ENCODE measurements at places on chromosomes 5 and 9.

DNA sequence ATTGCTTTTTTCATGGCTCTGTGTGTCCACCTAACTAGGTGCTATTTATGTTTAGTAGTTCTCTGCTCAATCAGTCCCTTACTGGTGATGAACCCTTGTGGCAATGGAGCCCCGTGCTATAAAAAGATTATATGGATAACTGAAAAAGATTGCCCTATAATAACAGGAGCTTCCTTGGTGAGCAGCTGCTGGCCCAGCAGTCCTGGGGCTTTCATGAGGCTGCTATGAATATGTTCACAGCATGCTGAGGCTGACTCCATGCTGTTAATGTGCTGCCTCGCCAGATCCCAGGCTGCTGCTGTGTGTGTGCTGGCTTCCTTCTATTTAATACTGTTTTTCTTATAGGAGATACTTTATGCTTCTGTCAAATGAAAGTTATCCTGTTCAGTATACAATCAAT lies 357.5 kb downstream of the TAF11L14 start:
- DNase-seq = no peak

GRCh38 chr5:156762771-156763170 lies 87.3 kb upstream of the PPP1R2B start:
- DNase-seq = no peak

GRCh38 chr9:91395553-91396471 lies 27.8 kb downstream of the NFIL3 start:
- DNase-seq = no peak

- DNase-seq = no peak
Measured at GRCh38 chr9:87381746-87382145, 115.9 kb upstream of the DAPK1 start.

- no peak for DNase-seq
Measured at GRCh38 chr9:38177680-38178079, 108.7 kb upstream of the SHB start.

GRCh38 chr5:37553720-37554404 lies 174.7 kb downstream of the WDR70 start:
- DNase-seq = no peak

DNA sequence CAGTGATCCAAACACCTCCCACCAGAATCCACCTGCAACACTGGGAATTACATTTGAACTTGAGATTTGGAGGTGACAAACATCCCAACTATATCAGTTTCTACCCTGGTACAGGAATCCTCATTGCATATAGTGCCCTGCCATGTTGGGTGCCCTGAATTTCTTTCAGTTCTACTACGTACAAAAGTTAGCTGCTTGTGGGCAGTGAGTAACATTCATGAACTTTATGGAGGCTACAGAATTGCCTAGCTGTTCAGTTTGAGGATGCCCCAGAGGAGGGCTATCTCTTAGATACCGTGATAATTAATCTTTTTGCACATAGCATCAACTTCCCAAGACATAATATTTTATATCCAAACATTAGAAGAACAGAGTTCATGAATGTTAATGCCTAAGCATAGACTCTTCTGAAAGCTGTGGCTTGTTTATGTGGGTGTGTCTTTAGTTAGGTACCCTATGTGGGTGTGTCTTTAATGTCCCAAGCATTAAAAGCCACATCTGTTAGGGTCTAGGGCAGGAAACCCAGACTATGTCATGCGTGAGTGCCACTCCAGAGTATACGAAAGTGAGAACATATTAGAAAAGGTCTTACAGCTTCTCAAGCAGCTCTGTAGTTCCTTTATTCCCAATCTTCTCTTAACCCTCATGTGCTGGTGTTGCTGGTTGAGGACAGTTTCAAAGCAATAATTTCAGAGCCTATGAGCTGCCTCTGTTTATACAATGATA lies 47.0 kb upstream of the CHD1 start:
- DNase-seq = no peak

DNA sequence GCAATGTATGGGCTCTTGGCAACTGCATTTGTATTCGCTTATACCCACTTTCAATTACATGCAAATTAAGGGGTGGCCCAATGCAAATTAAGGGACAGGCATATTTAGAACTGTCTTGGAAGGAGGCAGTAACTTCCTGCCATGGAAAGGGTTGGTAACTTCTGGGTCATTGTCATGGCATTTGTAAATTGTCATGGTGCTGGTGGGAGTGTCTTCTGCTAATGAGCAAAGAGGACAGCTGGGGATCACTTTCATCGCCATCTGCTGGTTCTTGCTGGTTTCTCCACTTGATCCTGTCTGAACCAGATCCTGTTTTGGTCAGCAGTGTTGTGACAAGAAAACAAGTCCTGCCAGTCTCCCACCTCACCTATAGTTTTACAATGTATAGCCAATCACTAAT lies 23.3 kb upstream of the UGT3A2 start:
- no peak for DNase-seq

DNA sequence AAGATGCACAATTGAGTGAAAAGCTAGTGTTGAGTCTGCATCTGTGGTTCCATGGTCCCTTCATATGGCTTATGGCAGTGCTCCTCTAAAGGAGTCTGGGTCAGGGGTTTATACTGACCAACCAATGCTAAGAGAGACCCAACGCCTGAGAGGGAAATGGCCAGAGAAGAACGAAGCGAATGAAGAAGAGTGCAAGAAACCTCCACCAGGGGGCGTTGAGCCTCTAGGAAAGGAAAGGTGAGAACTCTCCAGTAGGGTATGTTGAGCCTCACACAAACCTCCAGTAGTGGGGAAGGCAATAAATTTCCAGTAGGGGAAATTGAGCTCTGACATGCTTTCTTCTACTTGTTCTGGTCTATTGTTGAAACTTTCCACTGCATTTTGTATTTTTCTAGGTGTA lies 470.6 kb downstream of the PRDM9 start:
- DNase-seq = no peak

DNA sequence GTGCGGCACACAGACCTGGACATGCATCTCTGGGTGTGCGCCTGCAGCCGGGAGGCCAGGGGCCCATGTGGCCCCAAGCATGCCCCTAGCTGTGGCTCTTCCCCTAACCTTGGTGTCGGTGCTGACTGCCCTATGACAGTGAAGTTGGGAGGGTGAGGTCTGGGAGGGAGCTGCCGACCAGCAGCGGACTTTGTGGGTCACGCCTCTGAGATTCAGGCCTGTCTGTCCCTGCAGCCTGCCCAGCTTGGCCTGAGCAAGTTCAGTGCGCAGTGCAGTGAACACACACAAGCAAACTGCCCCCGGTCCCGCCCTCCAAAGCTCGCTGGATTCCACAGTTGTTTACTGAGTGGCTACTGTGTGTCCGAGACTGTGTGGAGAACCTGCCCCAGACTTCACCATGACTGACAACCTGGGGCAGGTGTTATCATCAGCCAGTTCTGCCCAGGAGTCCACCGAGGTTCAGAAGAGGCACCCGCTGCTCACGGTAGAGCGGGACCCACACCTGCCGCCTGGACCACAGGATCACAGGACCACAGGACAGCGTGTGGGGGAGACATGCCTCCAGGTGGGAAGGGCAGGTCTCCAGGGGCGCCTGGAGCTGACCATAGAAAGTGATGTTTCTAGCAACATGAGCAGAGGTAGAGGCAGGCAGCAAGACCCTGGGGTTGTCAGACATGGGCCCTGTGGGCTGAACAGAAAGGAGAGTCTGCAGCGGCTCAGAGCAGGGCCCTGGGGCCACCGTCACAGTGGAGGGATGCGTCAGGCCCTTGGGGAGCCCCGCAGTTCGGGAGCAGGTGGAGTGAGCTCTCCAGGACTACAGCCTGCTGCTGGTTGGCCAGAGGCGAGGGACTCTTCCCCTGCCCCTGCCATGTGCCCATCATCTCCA lies 105.1 kb downstream of the PHF2 start:
- DNase-seq = no peak

DNA sequence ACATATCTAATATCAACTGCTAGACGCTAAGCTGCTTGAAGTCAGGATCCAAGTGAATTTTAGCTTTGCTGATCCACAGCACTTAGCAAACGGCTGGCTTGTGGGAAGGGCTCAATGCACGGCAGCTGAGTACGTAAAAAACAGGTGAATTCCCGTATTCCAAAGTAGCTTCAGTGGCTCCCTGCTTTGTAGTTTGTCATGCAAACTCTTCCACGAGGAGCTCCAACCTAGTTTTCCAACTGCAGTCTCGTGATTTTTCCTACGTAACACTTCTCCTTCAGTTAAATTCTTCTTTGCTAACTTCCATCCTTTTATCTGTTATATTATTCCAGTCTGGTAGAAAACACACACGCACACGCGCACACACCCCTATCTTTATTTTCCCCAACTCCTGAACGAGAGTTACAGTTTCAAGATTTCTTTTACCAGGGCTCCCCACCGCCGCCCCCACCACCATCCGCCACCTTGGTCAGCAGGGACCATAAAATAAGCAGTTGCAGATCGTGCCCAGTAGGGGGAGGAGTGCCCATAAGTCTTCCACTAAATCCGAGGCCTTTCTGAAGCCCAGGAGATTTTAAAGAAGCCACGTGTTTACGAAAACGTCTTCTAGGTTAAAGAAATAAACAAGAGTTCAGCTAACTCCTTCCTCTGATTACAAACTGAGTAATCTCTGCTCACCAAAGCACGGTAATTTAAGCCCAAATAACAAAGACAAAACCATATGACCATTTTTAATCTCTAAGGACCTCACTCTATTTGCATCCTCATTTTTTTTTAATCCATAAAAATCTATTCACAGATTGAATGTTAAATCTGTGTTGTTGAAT lies 34.8 kb upstream of the TRIO start:
- no peak for DNase-seq

GRCh38 chr5:67561151-67561932 lies 364.7 kb upstream of the CD180 start:
- DNase-seq = no peak

DNA sequence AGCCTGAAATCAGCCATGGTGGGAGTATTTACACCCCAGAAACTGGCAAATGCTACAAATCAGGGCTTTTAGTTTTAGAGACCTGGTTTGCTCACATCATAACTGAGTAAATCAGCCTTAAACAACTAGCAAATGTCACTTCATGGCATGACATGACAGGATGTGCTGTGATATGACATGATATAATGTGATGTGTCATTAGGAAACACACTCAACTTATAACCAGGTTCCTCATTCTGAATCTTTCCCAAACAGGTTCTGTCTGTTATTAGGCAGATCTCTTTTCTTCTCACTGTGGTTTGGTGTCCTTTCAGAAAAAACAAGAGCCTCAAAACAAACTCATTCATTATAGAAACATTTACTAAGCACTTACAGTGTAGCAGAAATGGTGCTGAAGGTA lies 90.5 kb downstream of the ADAMTS12 start:
- no peak for DNase-seq

DNA sequence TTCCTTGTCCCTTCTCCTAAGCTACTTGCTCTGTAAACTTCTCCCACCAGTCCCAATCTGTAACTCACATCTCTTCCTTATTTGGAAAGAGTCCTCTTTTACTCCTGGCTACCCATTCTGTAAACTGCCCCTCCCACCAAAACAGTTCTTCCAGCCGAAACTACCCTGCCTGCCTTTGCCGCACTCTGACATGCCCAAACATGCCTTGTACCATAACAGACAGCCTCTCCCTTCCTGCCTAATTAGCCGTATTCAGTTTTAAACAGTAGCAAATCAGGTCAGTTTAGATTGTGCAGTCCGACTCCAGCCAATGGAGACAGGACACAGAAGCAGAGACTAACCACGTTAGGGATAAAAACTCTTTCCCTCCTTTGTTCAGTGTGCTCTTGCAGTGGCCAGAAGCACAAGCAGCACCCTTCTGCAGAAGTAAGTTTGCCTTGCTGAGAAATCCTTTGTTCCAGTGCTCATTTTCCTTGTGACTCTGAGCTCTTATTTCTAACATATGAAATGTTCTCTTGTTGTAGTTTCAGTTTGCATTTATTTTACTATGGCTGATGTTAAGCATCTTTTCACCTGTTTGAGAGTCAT lies 5.4 kb upstream of the GLT6D1 start:
- DNase-seq = no peak

GRCh38 chr9:95494022-95494415 lies 22.8 kb downstream of the PTCH1 start:
- peak; percentile 34 for DNase-seq

GRCh38 chr9:1946526-1947283 lies 68.4 kb upstream of the SMARCA2 start:
- DNase-seq = no peak

GRCh38 chr9:135592625-135593024 lies 31.1 kb downstream of the PAEP start:
- DNase-seq = no peak

DNA sequence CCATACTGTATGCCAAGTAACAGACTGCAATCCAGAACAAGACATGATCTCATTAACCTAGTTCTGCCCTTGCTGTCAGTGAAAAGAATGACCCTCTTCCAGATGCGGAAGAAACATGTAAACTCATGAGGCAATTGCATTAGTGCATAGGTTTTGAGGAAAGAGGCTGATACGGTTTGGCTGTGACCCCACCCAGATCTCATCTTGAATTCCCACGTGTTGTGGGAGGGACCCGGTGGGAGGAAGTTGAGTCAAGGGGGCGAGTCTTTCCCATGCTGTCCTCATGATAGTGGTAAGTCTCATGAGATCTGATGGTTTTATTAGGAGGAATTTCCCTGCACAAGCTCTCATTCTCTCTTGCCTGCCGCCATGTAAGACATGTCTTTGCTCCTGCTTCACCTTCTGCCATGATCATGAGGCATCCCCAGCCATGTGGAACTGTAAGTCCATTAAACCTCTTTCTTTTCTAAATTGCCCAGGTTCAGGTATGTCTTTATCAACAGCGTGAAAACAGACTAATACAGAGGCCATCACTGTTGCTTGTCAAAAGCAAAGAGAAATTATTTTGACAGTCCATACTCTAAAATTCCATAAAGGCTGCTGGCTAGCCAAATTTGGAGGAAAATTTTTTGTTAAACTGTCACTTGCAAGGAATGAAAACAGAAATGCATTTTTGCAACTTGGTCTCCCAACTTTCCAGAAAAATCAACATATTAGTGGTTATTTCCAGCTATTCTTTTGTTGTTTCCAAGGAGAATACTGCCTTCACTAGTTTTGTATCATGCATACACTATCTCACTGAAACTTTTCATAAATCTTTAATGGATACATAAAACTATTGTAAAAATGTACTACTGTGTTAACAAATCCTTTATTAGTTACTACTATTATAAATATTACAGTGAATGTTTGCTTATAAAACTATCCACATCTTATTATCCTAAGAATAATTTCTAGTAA lies 3.2 kb upstream of the ARL15 start:
- DNase-seq = no peak

- DNase-seq = no peak
Measured at GRCh38 chr9:28004900-28005299, 431.6 kb upstream of the C9orf72 start.
